Activated CD8-positive, alpha-beta memory T cell treated with anti-CD3 and anti-CD28 coated beads, Interleukin-2, amount 10 ng/mL, durations not matched to agents 7 days and 5 days (primary cell): ENCODE measurements at places on chromosomes 1 and 21.

- DNase-seq: no peak
These were observed 76.8 kb upstream of the ATF3 start for GRCh38 chr1:212531796-212532195.

GRCh38 chr1:11518016-11518701 lies 39.2 kb downstream of the DISP3 start:
- no peak for DNase-seq

DNA sequence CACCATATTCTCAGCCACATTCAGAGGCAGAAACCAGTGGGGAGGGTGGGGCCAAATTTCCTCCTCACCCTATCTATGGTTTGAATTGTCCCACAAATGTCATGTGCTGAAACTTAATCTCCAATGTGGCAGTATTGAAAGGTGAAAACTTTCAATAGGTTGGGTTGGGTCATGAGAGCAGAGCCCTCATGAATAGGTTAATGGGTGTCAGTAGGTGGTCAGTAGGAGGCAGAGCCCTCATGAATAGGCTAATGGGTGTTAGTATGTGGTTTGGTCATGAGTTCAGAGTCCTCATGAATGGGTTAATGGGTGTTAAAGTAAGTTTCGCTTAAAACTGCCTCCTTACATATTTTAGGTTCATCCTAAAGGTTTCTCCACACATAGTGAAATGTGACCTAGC lies 170.0 kb downstream of the FCRL5 start:
- DNase-seq: no peak

DNA sequence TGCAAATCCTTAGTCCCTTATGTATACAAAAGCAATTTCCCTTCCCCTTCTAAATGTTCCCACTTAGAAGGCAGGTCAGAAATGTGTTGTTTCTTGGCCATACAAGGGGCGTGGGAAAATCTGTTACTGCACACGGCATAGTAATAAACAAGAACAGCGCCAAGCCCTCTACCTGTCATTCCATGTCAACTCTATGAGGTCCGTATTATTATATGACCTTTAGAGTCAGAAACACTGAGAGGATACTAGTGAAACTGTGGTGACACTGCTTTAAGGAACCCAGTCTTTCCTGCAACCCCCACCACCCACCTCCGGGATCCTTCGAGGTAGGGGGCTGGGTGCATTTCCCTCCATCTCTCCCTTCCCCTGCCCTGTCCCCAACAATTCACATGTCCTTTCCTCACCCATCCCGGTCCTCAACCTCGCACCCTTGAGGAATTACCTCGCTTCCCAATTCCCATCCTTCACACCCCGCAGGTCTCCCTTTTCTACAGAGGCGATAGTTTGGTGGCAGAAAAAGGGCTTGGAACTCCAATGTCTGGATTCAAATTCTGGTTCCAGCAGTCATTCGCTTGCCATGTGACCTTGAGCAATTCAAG lies 647 bp downstream of the SDHB start:
- DNase-seq: no peak

DNA sequence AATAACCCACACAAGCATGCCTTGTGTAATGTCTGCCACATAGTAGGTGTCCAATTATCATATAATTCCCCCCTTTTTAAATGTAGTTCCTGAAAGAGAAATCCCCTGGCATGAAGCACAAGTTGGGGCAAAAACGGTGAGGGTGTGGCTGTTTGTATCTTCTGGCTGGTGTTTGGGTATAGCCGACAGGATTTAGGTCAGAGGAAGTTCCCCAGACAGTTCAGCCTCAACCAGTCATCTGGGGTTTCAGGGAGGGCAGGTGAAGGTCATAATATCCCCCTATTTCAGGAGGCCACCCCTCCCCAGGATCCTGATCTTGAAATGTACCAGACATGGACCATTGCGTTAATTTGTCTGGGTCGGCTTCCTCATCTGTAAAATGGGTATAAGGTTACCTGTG lies 29.1 kb upstream of the JUN start:
- DNase-seq: peak; percentile 58

DNA sequence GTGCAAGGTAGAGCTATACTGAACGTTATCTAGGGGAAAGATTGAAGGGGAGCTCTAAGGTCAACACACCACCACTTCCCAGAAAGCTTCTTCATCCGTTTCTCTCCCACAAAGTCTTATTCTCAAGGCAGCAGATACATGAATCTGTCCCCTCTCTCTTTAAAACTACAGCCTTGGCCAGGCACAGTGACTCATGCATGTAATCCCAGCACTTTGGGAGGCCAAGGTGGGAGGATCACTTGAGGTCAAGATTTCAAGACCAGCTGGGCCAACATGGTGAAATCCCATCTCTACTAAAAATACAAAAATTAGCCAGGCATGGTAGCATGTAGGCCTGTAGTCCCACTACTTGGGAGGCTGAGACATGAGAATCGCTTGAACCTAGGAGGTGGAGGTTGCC lies 8.1 kb downstream of the CYP4X1 start:
- DNase-seq: no peak

GRCh38 chr1:26045722-26046245 lies at the start of gene SLC30A2:
Gene SLC30A2, minus strand, starts transcription at chr1:26046118. Its CDS starts 222 bp downstream, at chr1:26045896.
- DNase-seq: no peak

- DNase-seq: no peak
These were observed 13.5 kb downstream of the MOV10 start for GRCh38 chr1:112687785-112688496.

DNA sequence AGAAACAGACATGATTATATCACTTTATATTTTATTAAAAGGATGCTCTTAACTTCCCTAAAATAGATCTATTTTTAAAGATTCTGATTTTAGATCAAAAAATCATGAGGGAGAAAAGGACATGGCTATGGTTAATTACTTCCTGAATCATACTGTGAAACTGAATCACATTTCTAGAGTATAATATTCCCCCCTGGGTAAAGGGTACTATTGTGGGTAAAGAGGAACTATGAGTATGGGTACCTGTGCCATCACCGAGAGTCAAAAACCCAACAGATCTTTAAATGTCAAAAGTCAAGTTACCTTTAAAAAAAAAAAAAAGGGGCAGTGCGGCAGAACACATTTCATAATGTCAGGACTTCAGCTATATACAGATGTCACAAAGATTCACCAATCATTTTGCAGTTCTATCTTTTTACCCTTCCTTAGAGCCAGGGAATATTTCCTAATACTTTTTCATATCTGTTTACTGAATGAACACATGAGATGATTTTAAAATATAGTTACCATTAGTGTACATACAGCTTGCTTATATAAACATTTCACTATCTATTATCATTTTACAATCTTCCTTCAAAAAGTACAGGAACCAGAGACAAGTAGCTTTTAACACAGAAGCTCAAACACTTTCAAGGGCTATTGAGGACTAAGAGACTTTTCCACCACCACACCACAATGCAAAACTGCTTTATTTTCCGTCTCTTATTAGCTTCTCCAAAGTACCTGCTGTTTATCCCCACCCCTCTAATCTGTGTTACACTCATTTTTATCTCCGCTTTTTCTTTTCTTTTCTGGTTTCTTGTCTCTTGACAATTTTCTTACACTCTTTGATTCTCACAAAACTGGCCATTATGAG lies 45.0 kb downstream of the EVI5 start:
- no peak for DNase-seq

DNA sequence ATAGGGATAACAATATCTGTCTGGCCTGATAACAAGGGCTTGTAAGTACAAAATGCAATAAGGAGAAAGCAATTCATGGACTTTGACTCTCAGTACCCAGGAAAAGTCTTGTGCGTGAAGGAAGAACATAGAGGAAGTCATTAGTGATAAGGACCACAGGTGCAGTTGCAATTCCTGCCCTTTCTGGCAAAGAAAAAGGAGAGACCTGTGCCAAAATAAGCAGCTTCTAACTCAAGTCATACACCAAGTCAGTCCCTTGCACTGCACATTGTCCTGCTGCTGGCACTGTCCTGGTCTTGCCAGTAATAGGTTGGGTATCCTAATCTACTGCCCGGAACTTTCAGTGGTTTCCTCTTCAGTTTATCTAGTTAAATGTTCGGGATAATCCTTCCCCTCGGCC lies 14.8 kb upstream of the SOD1 start:
- no peak for DNase-seq

DNA sequence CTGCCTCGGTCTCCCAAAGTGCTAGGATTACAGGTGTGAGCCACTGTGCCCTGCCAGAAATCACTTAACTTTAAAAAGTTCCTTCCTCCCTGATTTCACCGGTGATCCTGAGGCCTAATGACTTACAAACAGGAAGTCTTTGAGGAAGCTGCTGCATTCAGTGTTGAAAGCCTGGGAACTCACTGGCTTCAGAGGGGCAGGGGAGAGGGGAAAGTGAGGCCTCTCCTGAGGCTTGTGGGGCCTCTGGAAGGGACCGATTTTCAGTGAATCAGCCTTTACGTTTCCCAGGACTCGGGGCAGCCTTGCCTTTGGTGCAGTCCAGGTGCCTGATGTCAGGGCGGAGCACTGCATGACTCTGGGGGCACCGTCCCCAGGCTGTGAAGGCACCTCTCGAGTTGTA lies 30.1 kb upstream of the ARHGEF10L start:
- no peak for DNase-seq

- no peak for DNase-seq
These were observed 426.8 kb upstream of the ADAMTS5 start for GRCh38 chr21:27393726-27394125.

DNA sequence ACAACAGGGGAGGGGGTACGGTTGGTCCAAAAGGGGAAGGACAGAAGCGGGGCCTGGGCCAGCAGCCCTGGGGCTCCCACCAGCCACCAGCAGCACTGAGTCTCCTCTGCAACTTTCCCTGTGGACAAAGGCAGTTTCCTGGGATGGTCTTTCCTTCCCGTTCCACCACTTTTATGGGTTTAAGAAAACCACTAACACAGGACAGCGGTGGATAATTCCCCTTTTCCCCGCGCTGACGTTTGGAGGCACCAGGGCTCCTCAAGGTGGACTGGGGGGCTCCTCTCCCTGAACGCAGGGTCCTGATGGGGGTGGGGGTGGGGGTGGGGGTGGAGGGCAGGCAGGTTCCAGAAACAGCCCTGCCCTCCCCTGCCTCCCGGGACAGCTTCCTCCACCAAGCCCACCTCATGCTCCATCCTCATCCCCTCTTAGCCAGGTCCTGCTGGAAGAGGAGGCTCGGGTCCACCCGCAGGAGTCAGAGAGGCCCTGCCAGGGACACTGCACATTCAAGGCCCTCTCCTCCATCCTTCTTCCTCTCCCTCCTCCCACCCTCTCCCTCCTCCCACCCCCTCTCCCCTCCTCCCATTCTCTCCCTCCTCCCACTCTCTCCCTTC lies 4.8 kb upstream of the COL6A1 start:
- no peak for DNase-seq

- DNase-seq: no peak
These were observed 15.9 kb downstream of the PYCR2 start for GRCh38 chr1:225908013-225908640.

GRCh38 chr1:112731451-112731850 lies 16.3 kb upstream of the PPM1J start:
- no peak for DNase-seq

- no peak for DNase-seq
These were observed 167.3 kb upstream of the C8B start for GRCh38 chr1:57132993-57133622.

- DNase-seq: peak; percentile 95
These were observed 35.1 kb downstream of the NUAK2 start for GRCh38 chr1:205286335-205286950.
